T-helper 2 cell (primary cell): ENCODE measurements at places on chromosomes 2 and 18.

DNA sequence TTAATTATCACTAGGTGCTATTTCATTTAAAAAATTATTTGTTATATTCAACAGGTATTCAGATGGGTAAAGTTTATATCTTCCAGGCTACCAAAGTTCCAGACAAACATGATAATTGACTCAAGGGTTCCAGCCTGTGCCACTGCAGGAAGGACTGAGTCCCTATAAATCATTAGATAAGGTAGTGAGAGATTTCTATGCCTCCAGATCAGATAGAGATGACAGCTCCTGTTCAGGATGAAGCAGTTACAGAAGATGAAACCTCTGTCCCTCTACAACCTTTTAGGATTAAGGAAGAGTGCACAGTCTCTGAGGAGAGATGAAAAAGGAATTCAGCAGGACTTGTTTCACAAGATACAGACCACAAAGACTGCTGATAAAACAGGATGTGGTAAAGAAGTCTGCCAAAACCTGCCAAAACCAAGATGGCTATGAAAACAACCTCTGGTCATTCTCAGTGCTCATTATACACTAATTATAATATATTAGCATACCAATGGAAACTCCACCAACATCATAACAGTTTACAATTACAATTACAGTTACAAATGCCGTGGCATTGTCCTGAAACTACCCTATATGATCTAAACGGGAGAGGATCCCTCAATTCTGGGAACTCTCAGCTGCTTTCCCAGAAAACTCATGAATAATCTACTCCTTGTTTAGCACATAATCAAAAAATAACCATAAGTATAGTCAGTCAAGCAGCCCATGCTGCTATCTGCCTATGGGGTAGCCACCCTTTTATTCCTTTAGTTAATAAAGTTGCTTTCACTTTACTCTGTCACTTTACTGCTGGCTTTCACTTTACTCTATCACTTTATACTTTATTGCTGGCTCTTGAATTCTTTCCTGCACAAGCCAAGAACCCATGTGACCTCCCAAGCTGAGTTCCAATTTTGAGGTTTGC lies 288.5 kb downstream of the PDE11A start:
- DNase-seq: no peak

DNA sequence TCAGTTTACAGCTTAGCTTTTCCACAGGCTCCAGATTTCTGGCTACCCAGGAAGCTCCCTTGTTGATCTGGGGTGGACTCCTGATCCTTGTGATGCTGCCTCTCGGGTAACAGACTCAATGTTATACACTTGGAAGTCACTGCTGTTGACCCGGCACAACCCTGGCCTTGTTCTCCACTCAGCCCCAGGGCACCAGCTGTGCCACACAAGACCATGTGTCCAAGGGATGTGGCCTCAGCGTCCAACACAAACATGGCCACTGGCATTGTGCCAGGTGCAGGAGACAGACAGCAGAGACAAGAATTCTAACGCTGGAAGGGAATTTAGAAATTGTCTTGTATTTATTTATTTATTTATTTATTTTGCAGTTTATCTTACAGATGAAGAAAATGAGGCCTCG lies 39.0 kb upstream of the PPP4R1 start:
- DNase-seq: no peak

DNA sequence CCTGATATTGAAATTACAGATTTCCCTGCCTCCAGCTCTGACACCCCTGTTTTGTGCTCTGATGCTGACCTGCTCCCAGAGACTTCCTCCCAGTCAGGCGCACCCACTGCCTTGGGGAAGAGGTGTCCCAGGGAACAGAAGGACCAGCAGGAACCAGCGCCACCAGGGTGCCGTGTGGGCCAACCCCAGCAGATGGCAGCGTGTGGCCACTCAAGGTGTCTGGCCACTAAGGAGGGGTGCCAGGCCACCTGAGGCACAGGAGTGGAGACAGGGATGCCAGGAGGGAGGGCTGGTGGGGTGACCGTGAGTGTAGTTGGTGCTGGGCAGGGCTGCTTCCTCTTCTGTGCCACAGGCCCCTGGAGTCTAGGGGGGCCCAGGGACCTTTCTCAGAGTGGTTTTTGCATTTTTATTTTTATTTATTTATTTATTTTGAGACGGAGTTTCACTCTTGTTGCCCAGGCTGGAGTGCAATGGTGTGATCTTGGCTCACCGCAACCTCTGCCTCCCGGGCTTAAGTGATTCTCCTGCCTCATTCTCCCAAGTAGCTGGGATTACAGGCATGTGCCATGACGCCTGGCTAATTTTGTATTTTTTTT lies 56.0 kb downstream of the TEX44 start:
- no peak for DNase-seq

- DNase-seq: no peak
Observed at GRCh38 chr2:206890179-206890578, 49.1 kb upstream of the CPO start.

DNA sequence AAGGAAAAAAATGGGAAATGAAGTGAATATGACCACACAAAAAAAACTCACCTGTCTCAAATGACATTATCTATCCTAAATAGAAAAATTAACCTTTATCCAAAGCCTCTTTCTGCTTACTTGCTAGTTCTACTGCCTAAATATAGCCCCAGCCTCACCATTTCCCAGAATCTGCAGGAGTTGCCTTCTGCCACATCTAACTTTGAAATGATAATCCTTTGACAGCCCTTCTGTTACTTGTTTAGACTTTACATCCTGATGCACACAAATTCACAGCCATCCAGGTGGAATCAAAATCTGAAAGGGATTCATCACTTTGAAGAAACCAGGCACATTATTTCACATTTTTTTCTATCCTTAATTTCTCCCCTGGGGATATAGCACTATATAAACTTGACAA lies 1356.2 kb upstream of the NXPH2 start:
- DNase-seq: no peak

GRCh38 chr2:131542438-131543384 lies 15.0 kb downstream of the CCDC74A start:
- no peak for DNase-seq

- DNase-seq: no peak
Observed at GRCh38 chr2:64141674-64142405, 2.4 kb downstream of the PELI1 start.

DNA sequence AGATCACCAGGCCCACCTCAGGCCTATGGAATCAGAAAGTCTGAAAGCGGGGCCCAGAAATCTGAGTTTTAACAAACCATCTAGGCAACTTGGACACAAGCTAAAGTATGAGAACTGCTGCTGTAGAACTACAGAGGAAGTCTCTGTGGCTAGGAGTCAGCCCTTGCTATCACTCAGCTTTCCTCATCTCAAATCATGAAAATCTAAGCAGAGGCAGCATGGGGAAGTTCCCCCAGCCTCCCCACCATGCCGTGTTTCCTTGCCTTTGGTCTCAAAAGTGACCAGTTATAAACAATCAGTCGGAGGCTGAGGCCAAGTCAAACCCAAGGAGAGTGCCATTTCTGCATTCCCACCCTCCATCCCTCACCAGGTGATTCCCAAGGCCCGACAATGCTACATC lies 404.7 kb downstream of the BCL11A start:
- no peak for DNase-seq

GRCh38 chr2:20326163-20326780 lies 24.4 kb downstream of the PUM2 start:
- peak; percentile 31 for DNase-seq

DNA sequence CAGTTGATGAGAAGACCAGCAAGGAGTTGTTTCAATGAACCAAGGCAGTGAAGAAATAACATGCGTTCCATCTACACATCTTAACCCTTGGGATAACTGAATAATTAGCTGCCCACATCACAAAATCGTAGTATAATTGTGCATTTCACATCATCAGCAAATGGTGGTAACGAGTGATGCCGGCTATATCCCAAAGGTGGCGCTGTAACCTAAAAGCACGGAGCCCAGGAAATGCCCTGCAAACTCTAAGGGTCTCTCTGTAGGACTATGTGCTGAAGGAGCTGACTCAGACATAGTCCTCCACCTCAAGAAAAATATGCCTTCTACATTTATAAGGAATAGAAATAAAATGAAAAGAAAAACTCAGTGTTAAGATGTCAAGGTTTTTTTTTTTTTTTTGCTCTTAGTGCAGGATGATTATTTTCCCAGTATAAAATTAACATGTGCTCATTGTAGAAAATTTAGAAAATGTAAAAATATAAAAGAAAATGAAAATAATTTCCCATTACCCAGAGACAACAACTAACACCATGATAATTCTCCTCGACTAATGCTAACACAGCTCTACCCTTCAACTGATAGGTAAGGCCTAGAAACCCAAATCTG lies 23.1 kb upstream of the DSG3 start:
- no peak for DNase-seq

GRCh38 chr2:205347899-205348298 lies 334.4 kb upstream of the NRP2 start:
- DNase-seq: no peak

DNA sequence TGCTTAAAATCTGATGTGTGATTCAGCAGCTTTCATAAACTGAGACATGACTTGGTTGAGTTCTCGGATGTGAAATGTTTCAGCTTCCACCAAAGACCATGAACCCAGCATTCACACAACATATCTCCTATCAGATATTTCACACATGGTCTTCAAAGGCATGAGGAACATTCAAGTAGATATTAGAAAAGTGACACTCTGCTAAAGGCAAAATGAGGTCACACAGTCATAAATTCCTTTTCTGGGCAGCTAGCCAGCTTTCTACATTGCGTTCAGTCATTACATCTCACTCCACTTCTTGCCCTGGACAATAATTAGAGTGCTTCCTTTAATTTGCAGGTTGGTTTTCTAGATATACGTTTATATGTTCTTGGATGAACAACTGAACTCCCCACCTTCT lies 96.7 kb downstream of the GAREM1 start:
- no peak for DNase-seq

- no peak for DNase-seq
Observed at GRCh38 chr2:88813612-88814011, 122.1 kb downstream of the RPIA start.

DNA sequence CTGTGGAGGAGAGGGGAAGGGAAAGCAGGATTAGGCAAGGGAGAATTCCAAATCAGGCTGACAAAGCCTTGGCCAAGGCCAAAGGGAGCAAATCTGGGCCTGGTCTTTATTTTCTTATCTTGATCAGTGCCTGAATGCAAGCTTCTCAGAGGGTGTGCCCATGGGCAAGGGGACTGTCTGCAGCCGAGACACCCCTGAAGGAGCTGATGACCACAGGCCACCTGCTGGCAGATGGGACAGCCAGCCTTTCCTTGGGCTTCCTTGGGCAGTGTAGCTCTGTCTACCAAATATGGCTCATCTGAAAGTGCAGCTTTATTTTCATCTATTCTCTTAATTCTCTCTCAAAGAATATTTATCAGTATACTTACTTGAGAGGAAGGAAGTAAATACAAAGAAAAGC lies 117.0 kb downstream of the PKP4 start:
- DNase-seq: no peak

- no peak for DNase-seq
Observed at GRCh38 chr2:38190542-38191218, 114.7 kb upstream of the CYP1B1 start.

- no peak for DNase-seq
Observed at GRCh38 chr18:33304277-33304676, 136.2 kb downstream of the CCDC178 start.

DNA sequence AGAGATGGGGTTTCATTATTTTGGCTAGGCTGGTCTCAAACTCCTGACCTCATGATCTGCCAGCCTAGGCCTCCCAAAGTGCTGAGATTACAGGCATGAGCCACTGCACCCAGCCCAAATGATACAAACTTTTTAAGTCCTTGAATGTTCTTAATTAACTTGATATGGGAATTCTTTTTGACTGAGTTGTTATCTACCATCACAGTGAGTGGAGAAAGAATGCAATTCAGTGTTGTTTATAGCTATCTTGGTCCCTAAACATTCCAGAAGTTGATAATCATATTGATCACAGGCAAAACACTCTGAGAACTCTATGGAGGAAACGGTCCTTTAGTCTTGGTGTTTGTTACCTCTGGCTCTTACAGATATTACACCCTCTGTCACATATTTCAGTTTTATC lies 1072.5 kb downstream of the SUCLG1 start:
- no peak for DNase-seq

DNA sequence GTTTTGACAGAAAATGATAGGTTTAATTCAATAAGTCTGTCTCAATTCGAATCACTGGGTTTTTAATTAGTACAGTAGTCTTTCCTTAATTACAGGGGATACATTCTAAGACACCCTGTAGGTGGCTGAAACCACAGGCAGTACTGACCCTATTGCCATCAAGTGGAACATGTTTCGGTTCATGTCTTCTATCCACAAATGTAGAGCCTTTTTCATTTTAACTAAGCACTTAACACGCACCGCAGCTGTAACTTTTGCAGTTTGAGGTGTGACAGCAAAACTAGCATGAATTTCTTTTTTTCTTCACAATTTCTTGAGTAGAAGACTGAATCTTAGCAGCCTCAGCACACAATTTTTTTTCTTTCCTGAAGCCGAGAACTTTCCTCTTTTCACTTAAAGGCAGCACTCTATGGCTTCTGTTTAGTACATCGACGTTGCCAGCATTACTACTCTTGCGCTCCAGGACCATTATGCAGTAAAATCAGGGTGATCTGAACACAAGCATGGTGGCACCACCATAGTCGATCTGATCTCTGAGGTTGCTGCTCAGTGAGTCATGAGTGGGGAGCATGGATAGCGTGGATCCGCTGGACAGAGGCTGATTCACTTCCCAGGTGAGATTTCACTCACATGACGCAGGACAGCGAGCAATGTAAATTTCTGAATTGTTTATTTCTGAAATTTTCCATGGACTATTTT lies 805.1 kb downstream of the RNF144A start:
- no peak for DNase-seq

GRCh38 chr2:216113572-216113971 lies 4.4 kb downstream of the XRCC5 start:
- DNase-seq: peak; percentile 52

DNA sequence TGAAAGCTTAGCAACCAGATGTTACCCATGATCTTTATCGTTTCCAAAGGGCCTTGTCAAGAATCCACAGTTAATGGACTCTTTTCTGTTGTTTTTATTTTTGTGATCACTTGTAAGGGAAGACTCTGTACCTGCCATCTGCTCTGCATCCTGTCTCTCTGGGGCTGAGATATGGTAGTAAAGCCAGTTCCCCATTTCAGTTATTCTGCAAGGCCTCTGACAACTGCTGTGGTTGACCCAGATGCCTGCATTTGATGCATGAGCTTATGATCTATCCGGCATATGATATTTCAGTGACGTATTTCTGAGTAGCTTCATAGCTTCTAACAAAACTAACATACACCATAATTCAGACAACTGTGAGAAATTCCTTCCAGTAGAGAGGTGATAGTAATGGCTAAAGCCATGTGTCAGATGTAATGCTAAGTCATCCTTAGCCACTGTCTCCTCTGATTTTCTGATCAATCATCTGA lies 105.1 kb downstream of the TPO start:
- no peak for DNase-seq

DNA sequence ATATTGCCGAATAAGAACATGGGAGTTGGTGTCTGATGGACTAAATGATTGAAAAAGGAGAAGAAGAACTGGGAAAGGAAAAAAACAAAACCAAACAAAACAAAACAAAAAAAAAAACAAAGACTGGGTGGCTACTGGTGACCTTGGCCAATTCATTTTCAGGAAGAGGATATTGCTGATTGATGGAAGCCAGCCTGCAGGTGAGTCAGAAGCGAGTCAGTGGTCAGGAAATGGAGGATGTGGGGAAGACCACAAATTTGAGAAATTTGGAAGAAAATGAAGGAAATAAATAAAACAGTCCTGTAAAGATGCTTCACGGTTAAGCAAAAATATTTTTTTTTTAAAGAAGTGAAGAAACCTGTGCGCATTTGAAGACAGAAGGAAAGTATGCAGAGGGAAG lies 296.9 kb downstream of the ZNF521 start:
- DNase-seq: no peak
